ENCODE measurements at places on chromosomes 6 and 20.

GRCh38 chr6:154767003-154767723, 33.9 kb downstream of the SCAF8 start:
- DNase-seq = no peak

- no peak for DNase-seq
These were observed 116.0 kb upstream of the MRPS10 start for GRCh38 chr6:42333612-42334011.

- DNase-seq = no peak
These were observed 68.2 kb downstream of the TOX2 start for GRCh38 chr20:43982886-43983285.

DNA sequence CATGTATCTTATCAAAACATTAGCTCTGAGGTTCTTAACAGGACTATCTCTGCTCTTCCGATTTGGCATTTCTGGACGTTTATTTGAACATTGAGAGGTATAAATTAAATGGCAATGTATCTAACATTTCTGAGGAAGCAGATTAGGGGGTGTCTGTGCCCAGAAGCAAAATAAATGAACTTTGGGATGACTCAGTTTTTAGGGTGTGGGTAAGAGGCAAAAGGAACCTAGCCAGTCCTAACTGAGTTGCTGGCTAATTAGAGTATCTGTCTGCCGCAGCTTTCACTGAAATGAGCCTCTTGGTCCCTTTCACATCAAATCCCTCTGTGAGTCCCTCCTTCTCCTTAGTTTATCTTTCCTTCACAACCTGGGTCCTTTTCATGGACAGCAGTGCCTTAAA, 1.1 kb downstream of the RNF144B start:
- no peak for DNase-seq

DNA sequence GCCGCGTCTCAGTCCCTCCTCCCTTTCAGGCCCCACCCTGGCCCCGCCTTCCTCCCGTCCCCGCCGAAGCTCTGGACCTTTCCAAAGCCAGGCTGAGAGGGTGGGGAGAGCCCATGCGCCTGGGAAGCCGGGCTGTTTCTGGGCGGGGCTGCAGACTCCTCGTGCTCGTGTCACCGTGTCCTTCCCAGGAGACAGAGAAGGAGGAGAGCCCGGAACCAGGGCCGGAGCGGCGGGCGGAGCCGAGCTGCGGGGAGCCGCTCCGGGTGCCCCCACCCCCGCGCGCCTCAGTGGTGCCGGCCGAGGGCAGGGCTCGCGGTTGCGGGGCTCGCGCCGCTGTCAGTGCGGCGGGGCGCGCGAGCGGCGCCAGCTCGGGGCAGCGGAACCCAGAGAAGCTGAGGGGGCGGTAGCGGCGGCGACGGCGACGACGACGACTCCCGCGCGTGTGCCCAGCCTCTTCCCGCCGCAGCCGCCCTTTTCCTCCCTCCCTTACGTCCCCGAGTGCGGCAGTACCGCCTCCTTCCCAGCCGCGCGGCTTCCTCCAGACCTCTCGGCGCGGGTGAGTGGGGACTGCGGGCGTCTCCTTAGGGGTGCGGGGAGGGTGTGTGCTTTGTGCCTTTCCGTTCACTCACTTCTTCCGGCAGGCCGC, at the start of gene RALY:
TSS of gene RALY (plus strand) at position 336 of the 646 bp plus-strand sequence. CDS start 78,164 bp downstream, outside the sequence.
- peak; percentile 93 for DNase-seq

DNA sequence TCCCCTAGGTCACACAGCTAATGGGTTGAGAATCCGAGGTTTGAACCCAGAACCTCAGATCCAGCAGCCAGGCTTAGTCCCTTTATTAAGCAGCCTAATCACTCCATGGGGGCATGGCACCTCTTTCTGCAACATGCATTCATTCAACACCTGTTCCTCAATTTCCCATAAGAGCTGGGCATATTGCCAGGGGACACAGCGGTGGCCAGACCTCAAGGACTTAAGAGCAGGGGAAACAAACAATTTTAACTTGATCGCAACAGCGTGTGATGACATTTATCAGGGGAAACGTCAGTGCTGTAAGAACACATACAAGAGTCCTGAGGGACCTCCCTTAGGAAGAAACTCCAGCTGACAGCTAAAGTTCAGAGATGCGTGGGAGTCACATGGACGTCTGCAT, 267.4 kb upstream of the CDH4 start:
- DNase-seq = no peak

GRCh38 chr6:115551527-115551926, 509.2 kb downstream of the FRK start:
- no peak for DNase-seq

- DNase-seq = no peak
These were observed 181.3 kb downstream of the THBS2 start for GRCh38 chr6:169072127-169073042.

GRCh38 chr6:16409531-16410441, 171.4 kb downstream of the GMPR start:
- peak; percentile 53 for DNase-seq

DNA sequence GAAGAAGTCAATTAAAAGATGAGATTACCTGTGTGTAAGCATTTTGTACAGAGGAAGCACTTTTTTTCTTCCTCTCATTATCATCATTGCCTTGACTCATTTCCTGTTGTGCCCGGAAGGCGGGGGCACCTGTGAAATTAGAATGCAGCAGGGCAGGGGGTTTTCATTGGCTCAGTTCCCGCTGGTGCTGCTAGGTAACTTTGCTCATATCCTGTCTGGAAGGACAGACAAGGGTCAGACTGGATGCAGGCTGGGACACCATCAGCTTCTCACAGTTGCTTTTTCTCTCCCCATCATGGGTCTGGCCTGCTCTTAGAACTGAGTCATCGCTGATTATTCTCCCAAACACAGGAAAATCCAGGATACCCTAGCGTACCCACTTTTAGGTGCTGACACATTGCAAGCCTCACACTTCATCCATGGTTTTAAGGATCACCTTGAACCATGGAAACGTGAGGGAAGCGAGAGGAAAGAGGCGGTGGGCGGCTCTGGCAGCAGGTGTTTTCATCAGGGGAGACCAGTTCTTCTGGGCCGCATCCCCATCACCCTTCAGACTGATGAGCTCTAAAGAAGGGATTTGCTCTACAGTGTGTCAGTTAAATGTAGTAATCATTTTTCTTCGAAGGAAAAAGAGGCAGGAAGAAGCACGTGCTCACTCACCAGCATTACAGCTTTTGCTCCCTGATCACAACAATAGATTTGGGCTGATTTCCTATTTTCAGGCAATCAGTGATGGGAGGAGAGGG, 195.7 kb upstream of the SASH1 start:
- no peak for DNase-seq

GRCh38 chr6:128494440-128494839, 26.0 kb downstream of the PTPRK start:
- DNase-seq = no peak

All from K562 (cell line).